ENCODE measurements at places on chromosomes 5 and 9. TPM values are rescaled to one million over a fixed set of nuclear protein-coding genes. Genes with fewer than 3 reads are reported as not detected.

DNA sequence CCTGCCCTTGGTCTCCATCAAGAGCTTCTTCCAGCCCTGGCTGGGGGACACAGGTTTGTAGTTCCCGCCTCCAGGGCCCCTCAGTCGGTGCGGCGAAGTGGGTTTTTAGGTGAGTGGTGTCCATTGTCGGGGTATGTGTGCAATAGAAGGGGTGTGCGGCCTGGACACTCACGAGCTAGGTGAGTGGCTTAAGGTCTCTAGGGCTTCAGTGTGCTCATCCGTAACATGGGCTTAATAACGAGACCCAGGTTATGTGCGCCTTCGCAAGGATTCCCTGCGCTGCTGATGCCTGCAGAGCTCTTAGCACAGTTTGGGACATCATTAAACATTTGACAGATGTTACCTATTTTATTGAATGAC, 656 bp downstream of the CEP78 start:
- DNase-seq = no peak

DNA sequence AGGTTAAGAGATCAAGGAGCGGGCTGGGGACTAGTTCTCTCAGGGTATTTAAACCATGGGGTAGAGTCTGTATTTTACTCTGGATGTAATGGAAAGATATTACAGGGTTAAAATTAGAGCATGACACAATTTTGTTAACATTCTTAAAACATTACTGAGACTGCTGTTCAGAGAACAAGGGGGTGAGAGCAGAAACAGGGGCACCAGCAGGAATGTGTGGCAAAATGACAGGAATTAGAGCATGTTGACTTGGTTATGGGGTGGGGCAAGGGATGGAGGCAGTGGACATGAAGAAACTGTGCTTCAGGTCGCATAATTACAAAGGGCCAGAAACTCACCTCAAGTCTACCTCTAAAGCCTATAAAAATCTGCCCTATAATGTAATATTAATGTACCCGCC, 75.0 kb downstream of the TMEM232 start:
- DNase-seq = no peak

Gene PLPPR1
- 4.3 TPM for total RNA-seq

DNA sequence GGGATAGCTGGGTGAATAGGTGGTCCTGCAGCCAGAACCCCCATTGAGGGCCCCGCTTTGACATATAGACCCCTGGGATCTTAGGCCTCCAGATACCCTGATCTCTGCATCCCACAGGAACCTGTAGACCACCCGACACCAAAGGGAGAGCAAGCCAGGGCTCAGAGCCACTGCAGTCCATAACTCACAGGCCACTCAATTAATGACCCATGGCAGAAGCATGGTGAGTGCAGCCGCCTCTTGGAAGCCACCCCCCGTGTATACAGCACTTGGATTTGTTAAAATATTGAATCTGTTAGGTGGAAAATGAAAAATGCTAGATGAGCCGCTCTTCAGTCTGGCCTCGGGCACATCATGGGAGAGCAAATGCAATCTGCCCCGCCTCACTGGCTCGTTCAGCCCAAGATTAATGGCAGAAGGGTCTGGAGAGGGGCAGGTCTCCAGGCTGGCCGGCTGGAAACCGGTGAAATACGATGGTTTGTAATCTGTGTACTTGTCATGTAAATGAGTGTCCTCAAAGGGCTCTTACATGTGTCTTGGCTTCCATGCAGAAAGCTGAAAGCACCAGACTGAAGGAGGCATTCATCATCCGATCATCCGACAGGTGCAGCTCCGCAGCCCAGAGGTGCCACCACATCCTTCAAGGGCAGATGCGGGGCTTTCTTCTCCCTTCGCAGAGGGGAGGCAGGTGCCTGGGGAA, 111.3 kb downstream of the OLFM1 start:
- no peak for DNase-seq

GRCh38 chr9:130398487-130399240, 46.1 kb upstream of the ASS1 start:
- DNase-seq = no peak

DNA sequence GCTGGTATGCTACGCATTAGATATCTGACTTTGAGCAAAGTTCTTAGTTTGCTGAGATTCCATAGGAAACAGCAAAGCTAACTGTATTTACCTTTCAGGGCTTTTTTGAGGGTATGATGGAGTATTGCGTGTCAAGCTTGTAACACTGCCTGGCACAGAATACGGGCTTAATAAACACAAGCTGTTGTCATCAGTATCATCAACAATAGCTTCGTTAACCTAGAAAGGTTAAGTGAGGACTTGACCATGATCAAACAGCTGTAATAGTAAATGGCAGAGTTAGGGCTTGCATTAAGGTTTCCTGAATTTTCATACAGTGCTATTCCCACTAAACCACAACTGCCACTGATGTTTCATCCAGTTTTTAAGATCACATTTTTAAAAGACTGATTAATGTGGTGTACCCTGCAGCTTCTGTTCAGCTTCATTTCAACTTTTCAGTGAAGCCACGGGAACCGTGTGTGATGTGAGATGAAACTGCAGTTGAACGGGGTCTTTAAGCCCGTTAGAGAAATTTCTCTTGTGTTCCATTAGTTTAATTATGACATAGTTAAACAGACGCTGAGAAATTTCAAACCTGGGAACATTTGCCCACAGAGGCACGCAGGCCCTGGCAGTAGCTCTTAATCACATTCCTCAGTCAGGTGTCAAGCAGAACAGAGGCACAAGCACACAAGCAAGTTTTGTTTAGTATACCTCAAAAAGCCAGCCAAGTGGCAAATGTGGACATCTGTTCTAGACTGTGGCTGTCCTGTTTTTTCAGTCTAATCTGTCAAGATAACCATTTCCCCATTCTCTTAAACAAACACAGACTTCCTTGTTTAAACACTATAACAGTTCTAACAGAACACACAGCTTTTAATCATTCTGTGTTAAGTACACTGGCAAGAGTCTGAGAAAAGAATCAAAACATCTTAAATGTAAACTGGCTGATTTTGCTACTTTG, 147.1 kb downstream of the ZNF608 start:
- DNase-seq = no peak

GRCh38 chr5:159331093-159331973, 1.0 kb upstream of the IL12B start:
- DNase-seq = peak; percentile 72

- no peak for DNase-seq
Measured at GRCh38 chr9:88179062-88179521, 40.8 kb upstream of the SPATA31C2 start.

Gene DAB2
- 151 TPM for total RNA-seq

DNA sequence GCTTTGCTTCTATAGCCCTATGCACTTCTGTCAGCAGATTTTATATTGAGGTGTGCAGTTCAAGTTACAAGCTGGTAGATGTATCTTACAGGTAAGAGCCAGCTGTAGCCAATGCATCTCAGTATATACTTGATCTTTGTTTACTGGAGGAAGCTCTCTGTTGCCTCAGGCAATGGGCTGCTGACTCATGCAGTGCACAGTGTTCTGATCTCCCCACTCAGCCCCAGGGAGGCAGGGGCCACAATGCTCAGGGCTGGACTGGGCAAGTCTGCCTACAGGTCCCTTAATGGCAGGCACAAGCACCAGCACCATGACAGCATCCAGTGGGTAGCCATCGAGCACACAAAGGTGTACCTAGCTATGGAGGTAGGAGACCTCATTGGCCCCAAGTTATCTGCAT, 178.8 kb upstream of the CDH10 start:
- DNase-seq = no peak

Gene IL17B
- total RNA-seq = 51.7 TPM

DNA sequence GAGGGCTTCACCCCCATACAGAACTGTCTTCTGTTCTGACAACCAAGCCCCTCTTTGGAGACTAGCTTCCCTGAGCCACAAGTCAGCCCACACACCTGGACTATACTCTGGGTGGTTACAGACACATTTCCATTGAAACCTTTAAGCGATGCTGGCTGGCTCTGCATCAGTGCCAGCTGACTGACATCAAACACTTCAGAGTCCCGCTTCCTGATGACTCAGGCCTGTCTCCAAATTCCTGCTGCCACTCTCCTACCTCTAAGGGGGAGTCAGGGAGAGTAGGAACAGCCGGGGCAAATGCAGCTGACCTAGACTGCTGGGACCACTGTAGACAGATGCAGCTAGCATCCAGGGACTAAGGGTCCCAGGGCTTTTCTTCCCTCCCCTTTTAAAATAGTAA, 59.4 kb downstream of the SIL1 start:
- no peak for DNase-seq

Gene SLC6A7
- not detected for total RNA-seq

DNA sequence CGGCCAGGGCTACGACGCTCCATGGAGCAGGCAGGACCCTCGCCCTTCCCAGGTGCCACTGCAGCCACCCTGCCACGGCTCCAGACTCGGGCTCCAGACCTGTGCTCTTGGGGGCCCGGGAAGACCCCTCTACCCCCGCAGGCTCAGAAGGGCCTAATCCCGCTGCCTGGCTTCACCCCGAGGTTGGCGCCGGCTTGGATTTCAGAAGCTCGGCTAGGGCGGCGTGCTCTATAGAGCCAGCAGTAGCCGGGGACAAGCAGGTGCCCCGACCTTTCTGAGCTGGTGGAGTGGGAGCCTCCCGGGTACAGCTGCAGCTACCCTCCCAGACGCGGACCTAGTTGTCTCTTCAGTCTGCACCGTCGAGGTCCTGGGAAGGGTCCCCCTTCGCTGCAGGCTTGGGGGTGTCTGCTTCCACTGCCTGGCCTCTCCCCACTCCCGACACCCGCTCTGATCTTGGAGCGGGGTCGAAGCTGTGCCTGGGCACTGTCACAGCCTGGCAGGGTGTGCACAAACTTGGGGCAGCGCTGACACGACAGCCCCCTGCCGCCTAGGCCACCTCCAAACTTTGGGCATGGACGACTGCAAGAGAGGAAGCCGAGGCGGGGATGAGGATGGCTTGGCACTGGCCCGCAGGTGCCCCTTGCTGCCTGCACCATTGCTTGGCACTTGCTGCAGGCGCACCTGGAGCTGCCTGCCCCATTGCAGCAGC, 1366.1 kb upstream of the CDH9 start:
- no peak for DNase-seq

GRCh38 chr9:125466411-125466810, 204.8 kb downstream of the GAPVD1 start:
- no peak for DNase-seq

DNA sequence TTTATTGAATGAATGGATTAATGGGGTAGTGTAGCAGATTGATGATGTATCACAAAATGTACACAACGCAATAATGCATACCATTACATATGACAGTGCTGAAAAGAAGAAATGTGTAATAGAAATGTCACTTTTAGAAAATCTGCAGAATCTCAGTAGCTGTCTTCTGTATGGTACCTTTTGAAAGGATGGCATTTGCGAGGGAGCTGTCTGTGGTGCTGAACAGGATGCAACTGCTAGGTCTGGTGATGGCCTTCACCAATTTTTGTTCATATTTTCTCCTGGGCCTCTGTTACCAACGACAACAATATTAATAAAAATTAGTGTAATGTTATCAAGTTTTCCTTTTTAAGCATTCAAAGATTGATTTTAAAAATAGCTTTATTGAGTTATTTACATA, 36.2 kb upstream of the OTULIN start:
- peak; percentile 65 for DNase-seq

DNA sequence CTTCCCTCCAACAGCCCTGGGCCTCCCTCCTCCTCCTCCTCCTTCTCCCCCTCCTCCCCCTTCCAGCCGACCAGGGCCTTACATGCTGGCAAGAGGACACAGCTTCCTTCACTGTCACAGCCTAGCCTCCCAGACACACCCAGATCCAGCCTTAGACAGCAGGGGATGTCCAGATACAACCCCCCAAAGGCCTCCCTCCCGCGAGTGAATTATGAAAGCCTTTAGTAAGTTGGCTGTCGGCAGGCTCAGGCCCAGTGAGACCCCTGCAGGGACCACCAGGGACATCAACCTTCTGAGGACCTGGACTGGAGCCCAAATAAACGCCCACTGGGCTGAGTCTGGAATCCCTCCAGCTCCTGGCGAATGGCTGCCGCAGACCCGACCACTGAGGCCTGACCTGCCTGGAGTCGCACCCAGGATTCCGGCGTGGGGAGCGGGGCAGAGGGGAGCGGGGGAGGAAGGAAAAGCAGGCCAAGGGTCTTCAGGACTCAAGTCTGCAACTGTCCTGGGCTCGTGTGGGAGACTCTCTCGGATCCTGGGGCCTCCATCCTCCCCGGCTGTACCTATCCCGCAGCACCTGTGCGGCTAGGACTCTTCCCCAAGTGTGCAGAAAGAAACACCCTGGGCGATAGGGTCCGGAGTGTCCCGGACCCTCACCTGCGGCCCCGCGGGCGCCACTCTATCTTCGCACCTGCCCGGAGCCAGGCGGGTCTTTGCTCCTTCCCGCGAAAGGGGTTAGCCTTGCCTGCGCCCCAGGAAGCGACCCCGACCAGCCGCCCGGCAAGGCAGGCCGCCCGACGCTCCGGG, 705 bp downstream of the SEPTIN8 start:
- DNase-seq = no peak

Gene ASPN
- 14.4 TPM for total RNA-seq

- no peak for DNase-seq
Measured at GRCh38 chr5:126852091-126852571, 75.2 kb downstream of the LMNB1 start.

GRCh38 chr9:114316605-114317230, 6.2 kb upstream of the ORM1 start:
- DNase-seq = peak; percentile 32

DNA sequence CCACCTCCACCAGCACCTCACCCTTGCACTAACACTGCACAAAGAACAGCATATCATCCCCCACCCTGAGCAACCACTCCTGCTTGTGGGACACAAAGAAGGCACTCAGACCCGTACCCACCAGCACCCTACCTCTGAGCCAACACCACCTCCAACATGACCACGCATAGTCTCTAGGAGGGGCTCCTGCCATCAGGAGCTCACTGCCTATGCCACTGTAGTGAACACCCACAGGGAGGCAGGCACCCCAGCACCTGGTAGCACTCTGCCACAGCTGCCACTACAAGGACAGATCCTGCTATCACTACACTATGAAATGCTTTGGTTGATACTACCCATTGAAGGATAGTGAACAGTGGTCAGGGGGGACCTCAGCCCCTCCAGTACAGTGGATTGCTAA, 395.6 kb upstream of the GRAMD2B start:
- no peak for DNase-seq

Gene MSMP
- total RNA-seq = not detected

- no peak for DNase-seq
Measured at GRCh38 chr5:55421074-55421529, 113.3 kb downstream of the MTREX start.

GRCh38 chr9:124665391-124666058, 105.6 kb downstream of the NR6A1 start:
- no peak for DNase-seq

- DNase-seq = no peak
Measured at GRCh38 chr5:171659896-171660295, 125.7 kb upstream of the SMIM23 start.

DNA sequence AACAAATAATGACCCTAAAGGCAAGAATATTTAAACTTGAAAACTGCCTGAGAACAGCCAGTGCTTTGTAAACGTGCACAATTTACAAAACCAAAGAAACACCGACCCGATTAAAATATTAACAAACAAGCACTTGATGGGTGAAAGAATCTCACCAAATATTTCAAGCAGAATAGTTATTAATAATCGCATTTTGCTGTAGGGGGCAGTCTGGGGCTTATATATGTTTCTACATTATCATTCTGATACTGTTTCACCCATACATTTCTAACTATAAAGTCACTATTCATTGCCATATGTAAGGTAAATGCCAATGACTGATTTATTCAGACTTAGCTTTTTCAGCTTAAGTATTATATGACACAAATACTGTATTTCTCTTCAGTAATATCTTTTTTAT, 37.7 kb downstream of the UBAP2 start:
- no peak for DNase-seq
